Adrenal gland (tissue), 19 donors: ENCODE measurements at places on chromosomes 1 and 21. TPM values are rescaled to one million over a fixed set of nuclear protein-coding genes. Genes with fewer than 3 reads are reported as not detected.

ATF3 gene
- 6.3 TPM for total RNA-seq

TTC39A gene
- total RNA-seq: 8.1 TPM

CFHR5 gene
- not detected for total RNA-seq

LCE3E gene
- not detected for total RNA-seq

- DNase-seq: no peak
These were observed 410.1 kb downstream of the OMA1 start for GRCh38 chr1:58136387-58136786.

GRCh38 chr1:216168546-216168945, 254.7 kb downstream of the USH2A start:
- no peak for DNase-seq

GRCh38 chr1:67843331-67843730, 10.1 kb upstream of the GNG12 start:
- no peak for DNase-seq

GRCh38 chr1:54857141-54857540, 29.9 kb downstream of the DHCR24 start:
- no peak for DNase-seq

DNA sequence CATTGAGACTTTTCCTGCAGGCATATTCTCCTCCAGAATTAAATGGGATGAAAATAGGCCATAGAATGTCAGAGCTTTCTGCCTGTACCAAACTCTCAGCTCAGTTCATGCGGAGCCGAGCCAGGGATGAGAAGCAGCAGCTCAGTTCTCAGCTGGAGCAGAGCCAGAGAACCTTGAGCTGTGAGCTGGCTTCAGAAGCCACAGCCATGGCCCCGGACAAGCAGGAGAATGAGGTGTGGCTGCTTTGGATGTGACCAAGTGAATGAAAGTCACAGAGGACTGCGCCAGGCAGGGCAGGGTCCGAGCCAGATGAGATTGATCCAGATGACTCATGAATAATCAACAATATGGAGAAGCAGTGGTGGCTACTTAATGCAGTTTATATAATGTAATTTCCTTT, 633.8 kb downstream of the NCAM2 start:
- DNase-seq: peak; percentile 69

DNA sequence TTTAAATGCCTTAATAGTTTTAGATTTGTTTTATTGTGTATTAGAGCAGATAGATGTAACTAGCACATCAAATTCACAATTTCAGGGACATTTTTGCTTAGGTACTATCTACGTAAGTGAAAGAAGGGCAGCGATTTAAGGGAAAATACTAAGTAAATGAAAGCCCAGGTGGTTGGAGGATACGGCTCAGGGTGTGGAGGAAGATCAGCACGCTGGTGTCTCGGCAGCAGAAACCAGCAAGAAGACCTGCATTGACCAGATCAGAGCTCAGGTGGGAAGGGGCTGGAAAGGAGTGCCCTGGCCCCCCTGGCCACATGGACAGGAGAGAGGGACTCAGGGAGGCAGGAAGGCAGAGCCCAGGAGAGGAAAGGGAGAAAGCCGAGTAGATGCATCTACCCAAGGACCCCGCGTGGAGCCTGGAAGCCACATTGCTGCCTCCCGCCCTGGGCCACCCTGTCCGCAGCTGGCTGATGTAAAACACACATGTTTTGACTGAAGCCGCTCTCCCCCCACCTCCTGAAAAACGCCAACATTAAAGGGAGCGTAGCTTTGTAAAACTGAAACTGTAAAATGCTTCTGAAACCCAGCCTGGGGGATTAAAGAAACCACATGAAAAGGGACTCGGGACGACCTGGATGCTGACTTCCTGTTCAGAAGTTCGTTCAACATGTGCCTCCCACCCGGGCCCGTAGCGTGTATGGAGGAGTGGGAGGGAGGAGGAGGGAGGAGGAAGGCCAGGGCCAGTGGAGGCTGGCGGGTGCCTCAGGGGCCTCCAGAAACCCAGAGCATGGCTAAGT, 72.6 kb upstream of the TARDBP start:
- no peak for DNase-seq

GRCh38 chr1:26744075-26744959, 43.4 kb upstream of the PIGV start:
- DNase-seq: peak; percentile 90

DNA sequence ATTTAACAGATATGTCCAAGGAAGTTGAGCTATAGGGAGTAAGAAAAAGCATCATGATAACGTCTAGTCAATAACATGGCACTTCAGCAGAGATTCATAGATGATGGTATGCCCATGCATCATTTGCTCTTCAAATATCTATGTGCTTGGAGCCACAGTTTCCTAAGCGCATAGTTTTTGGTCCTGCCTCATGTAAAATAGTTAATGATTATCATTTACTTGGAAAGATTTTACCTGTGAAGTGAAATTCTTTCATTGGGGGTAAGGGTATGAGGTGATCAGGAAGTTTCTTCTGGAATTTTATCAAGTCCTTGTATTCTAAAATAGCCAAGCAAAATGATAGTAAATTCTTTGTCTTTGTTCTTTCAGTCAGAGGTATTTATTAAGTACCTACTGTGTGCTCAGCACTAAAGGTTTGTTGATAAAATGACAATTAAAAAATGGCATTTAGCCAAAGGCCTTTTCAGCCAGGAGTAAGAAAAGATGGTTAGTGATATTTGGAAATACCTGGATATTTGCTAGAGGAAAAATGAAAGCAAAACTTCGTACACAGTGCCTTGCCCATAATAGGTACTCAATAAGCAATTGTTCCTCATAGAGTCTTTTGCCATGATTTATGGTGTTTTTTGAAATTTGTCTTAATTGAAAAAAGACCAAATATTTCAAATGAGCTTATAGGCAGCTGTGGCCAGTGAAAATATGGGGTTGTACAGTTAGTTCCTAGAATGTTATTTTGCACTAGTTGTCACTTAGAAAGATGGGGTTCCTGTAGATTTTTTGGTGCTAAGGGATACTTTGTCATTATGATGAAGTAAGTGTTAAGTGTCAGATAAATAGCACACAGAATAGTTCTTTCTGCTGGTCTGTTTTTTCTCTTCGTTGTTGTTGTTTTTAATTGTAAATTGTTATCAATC, 13.1 kb downstream of the PDIK1L start:
- no peak for DNase-seq

- no peak for DNase-seq
These were observed 43.5 kb downstream of the PRKAA2 start for GRCh38 chr1:56688522-56689026.

DNA sequence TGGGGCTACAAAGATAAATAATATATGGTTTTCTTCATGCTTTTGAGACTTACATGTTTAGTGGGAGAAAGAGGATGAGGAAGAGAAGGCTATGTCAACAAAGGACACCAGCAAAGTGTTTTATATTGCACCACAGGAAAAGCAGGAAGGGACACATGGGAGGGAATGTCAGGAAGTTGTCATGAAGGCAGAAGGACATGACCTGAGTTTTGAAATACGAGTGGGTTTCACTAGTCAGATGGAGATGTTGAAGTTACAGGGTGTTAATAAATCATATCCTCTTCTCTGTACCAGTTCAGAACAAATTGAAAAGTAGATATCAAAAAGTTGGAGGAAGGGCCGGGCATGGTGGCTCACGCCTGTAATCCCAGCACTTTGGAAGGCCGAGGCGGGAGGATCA, 18.2 kb upstream of the AGO1 start:
- no peak for DNase-seq

DNA sequence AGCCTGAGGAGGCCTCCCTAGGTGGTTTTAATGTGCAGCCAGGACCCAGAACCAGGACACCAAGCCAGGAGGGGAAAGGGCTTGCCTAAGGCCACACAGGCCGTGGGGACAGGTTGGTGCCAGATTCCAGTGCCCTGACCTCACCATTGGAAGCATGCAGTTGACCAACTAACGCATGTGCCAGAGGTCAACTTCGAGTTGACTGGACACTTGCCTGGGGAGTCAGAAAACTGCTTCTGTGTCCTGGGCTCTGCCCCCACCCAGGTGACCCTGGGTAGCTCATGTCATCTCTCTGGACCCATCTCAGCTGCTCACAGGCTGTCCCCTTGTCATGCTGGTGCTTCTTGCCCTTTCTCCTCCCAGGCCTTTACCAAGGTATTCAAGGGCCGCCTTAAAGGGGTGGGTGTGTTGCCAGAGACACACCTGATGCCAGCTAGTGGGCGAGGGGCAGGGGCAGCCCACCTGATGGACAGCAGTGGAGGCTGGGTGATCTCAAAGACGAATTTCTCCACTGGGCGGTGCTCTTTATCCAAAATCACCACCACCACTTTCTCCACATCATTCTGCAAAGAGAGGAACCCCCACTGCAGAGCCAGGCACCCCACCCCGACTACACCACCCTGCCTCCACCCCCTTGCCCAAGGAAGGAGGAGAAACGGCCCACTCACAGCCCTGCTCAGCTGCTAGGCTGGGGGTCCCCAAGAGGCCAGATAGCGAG, 4.4 kb downstream of the MAD2L2 start:
- DNase-seq: no peak

DNA sequence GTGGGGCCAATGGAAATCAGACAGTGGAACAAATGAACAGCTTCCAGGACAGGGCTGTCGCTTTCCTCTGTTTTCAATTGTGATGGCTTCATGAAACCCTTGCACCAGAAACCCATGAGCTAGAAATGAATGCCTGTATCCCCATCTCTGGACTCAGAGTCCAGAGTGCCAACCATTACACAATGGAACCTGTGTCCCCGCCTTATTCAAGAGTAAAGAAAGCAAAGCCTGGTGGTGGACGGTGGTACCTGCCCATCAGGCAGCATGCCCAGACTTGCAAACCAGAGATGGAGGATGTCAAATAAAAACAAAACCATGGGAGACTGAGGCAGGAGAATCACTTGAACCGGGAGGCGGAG, 4.4 kb upstream of the CAPN2 start:
- DNase-seq: peak; percentile 45

GRCh38 chr1:78836726-78837125, 169.8 kb downstream of the ADGRL4 start:
- no peak for DNase-seq

DNA sequence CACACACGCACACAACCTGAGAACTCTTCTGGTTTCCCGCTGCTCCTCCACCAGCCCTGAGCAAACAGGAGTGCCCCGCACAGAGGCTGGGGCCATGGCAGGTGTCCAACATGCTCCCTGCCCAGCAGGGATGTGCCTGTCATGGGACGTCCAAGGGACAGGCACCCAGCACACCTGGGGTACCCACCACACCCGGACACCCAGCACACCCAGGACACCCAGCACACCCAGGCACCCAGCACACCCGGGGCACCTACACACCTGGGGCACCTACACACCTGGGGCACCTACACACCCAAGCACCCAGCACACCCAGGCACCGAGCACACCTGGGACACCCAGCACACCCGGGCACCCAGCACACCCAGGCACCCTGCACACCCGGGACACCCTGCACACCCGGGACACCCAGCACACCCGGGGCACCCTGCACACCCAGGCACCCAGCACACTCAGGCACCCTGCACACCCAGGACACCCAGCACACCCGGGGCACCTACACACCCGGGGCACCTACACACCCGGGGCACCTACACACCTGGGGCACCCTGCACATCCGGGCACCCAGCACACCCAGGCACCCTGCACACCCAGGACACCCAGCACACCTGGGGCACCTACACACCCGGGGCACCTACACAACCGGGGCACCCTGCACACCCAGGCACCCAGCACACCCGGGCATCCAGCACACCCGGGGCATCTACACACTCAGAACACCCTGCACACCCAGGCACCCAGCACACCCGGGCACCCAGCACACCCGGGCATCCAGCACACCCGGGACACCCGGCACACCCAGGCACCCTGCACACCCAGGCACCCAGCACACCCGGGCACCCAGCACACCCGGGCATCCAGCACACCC, 37.9 kb downstream of the UBE2G2 start:
- DNase-seq: no peak

GRCh38 chr21:37210130-37210529, 57.0 kb downstream of the VPS26C start:
- DNase-seq: no peak

GRCh38 chr1:171081763-171082201, 8.9 kb upstream of the FMO3 start:
- no peak for DNase-seq

DNA sequence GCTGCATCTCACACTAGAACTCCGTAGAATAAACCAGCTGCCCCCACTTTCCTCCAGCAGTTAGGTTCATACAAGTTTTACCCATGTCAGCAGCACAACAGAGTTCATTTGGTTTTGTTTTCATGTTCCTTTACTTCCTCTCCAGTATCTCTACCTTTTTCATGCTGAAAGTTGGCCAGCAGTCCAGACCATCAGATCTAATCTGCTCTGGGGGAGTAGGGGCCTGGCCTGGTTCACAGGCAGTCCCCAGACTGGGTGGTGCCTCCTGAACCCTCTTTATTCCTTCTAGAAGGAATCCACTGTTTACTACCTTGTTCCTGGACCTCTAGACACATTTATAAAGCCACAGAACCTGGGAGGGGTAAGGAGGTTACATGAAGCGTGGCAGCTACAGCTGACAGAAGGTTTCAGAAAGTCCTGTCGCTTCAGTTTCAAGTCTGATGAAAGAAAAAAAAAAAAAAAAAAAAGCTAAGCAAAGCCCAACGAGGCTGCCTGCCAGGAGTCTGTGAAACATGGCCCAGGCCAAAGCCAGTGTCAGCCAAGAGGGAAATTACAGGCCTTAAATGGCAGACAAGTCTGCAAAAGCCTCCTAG, 184.6 kb upstream of the JUN start:
- peak; percentile 89 for DNase-seq

DNA sequence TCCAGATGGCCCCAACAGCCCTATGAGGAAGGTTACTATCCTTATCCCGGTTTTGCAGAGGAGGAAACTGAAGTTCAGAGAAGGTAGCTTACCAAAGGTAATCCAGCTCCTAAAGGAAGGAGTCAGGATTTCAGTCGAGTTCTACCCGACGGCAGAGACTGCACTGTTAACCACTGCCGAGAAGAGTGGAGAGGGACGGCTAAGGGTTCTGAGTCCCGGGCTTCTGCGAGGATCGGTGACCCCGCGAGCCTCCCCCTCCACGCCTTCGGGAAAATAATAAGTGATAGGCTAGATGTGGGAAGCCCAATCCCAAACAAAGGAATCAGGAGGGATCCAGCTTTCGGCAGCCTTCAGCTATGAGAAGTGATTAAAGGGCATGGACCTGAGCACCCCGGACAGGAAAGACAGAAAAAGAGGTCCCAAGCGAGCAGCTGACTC, 587 bp downstream of the TMEM53 start:
- no peak for DNase-seq
